NCI-H187 treated with DMSO at 0.1 percent for 48 hours (cell line): ENCODE measurements at places on chromosomes 3 and 15.

DNA sequence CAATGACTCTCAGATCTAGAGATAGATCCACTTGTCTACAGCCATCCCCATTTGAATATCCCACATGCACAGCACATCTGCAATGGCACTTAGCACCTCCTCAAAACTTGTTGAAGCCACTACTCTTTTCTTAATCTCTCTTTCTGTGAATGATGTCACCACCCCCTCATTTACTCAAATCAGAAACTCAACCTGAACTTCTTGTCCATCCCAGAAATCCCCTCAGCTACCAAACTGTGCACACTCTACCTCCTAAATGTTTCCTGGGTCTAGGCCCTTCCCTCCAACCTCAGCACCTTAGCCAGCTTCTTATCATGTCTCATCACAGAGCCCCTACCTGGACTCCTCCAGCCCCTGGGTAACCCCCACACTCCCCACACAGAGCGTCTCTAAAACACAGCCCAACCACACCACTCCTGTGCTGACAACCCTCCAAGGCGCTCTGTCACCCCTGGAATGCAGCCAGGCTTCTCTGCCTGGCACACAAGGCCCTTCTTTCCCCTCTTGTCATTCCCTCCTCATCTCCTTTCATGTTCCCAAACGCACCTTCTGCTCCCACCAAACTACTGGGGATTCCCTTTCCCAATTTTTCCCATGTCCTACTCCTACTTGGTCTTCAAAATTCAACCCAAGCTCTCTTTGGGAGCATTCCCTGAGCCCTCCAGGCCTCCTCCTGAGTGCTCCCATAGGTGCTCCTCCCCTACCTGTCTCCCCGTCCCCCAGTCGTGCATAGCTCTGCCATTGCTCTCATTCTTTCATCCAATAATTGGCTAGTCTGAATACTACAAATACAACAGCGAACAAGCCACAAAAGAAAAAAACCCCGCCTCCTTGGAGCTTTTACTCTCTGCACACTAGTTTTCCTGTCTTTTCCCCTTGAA is 39.8 kb upstream of the ZBTB38 start:
- DNase-seq: no peak

DNA sequence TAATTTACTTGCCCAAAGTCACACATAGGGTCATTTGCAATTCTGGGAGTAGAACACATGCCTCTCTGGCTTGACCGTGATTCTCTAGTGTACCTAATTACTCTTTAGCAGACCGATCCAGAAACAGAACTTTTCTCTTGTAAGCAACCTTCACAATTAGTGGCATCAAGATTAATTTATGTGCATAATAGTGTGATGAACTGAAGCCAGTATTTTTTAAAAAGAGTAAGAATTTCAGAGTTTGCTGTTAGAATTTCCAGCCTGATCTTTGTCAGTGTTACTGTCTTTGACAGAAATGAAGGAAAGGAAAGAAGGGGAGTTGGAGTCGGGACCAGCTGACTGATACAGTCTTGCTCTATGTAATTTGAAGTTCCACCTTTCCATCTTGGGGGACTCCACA is 137.1 kb downstream of the SPATA16 start:
- no peak for DNase-seq

GRCh38 chr3:105537371-105538080 is 170.8 kb downstream of the ALCAM start:
- no peak for DNase-seq

DNA sequence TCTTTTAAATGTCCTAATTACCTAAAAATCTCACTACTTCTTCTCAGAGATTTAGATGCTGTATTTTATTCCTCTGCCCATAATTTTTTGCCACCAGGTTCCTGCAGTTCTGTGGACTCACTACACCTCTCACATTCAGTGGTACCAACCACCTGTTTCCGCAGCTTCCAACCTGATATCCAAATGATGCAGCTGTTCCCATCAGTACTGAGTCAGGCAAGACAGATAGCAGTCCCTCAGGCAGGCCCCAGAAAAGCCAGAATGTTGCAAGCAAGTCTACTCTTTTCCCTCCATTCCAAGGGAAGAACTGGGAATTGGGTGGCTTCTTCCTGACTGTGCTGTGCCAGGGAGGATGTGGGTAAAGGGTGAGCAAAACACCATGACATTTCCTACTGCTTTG is 39.0 kb downstream of the MNS1 start:
- DNase-seq: no peak

GRCh38 chr15:57591822-57592367 is at the start of gene MYZAP:
Gene MYZAP, plus strand, starts transcription at chr15:57591904. Its CDS starts 131 bp downstream, at chr15:57592035.
- no peak for DNase-seq

DNA sequence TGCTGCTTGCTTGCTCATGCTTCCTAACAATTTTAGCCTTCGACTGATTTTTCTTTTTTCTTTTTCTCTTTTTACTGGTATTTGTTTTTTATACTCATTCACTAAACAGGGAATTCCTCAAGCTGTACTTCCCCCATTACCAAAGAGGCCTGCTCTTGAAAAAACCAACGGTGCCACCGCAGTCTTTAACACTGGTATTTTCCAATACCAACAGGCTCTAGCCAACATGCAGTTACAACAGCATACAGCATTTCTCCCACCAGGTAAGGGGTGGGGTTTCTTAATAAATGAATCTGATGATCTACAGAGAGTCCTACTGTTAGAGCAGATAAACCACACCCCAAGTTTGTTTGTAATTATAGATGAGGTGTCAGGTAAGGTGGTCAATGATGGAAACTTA is 178.8 kb downstream of the MBNL1 start:
- no peak for DNase-seq

DNA sequence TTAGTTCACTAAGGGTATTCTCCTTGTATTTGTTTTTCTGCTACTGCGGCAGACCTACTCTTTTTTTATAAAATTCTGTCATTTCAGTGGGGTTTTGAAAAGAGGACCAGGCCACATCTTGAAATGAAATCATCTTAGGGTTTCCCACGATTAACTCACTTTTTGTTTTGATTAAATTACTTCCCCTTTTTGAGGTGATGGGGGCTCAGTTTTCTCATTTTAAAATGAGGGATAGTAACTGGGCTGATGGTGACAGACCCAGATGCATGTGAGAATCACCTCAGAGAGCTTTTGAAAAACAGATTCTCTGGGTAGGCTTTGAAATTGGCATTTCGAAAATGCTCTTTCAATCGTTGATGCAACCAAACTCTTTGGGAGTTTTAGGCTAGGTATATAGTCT is 24.2 kb downstream of the UBE2Q2 start:
- DNase-seq: no peak

DNA sequence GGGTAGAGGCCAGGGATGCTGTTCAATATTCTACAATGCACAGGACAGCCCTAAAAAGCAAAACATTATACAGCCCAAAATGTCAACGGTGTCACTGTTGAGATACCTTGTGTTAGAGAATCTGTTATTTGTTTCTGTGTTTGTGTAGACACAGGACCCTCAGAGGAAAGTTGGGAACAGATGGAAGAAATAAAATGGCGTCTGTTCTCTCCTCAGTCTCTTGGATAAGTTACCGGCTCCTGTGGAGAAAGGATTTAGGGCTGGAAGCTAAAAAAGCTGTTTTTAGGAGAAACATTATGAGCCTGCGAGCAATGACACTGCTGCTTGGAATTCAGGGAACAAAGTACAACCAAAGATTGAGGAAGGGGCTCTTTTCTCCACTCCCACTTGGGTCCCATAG is 688.6 kb upstream of the ZNF385D start:
- DNase-seq: no peak

DNA sequence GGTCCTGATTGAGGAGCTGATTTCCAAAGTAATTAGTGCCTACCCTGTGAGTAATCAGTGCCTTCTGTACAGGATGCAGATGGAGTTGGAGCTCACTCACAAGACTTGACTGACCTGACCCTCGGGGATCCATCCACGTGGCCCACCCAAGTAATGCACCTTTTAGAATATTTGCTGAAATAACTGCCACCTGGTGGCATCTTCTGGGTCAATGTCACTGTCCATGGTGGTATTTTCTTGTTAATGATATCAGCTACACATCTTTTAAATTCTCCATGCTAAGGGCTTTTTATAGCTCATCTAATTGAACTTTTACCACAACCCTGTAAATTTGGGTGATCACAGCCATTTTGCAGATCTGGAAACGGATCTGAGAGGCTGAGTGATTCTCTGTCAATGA is 74.3 kb upstream of the ANKRD34C start:
- DNase-seq: no peak

DNA sequence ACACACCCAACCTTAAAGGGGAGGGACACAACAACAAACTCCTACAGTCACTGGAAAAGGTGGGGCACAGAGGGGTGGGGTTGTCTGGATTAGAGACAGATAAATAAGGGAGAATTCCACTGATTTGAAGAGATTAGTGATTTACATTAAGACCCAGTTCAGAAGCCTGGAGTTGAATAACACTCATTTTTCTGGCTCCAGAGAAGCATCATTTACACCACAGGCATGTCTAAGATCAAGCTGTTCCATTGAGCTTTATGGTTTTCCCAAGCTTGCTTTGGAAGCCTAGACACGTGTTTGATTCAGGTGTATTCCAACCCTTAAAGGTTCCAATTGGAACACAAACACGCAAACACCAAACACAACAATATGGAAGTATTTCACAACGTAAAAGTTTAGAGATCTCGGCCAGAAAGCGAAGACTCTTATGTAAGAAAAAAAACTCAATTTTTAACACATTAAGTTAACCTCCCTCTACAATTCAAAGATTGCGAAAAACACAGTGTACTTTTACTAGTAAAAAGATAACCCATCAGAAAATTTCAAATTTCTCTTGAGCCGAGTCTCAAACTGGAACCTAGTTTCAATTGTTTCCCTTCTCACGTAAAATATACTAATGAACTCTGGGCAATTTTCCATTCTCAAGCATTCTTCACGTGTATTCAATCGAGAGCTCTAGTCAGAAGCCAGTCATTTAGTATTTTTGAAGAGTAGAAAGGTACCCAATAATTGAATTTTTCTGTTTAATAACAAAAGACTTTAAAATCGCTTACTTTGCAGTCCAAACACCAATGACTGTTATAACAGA is 2.1 kb downstream of the TRA2B start:
- DNase-seq: no peak

GRCh38 chr3:152315623-152316022 is 46.9 kb downstream of the MBNL1 start:
- DNase-seq: no peak

DNA sequence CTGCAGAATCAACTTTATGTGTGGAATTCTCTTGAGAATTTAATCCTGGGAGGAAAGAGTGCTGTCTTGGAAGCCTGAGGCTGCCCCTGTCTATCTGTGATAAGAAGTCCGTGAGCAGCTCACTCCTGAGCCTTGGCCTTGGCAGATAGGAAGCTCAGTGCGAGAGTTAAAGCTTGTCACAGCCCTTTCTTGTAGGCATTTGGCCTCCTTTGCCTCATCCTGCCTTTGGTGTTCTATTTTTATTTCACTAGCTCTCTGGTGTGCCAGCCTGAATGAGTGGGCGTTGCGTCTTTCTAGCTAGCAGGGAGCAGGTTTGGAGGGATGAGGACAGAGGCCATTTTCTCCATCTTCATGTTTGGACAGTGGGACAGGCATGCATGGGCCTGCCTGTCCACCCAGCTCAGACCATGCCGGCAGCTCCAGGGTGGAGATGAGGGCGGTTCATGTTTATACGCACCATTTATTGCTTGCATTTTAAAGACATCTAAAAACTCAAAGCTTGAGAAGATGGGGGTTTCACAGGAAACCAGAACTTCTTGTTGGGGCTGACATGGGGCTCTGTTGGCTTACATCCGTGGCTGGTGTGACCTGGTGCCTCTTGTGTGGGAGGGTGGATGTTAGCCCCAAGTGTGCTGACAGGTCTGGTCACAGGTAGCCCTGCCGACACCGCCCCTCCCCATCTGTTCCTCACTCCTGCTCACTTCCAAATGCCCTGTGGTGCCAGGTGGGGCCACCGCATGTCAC is 29.8 kb downstream of the IRAK2 start:
- DNase-seq: no peak

DNA sequence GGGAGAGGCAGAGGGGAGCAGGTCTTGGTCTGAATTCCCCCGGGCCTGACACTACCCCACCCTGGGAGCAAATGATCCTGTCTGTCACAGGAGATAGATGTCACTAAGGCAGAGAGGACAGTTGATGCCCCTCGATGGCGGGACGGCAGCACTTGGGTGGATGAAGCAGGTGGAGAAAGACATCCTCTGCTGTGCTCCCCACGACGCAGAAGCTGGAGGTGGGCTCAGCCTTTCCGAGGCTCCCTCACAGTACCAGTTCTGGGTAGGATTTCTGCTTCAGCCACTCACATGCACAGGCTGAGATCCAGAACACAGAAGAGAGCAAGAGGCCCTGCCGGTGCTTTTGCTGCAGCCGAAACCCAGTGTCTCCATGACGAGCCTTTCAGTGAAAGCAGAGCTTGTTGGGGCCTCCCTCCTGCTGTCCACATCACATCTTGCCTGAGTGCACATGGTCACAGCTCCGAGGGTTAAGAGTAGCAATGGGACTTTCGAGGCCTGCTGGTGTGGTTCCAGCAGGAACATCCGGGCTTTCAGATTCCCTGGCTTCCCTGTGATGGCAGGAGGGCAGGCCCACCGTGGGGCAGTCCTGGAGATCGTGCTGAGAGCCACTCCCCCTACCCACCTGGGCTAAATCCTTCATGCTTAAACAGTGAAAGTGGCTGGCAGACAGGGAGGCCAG is 107.3 kb upstream of the PRR20G start:
- no peak for DNase-seq

GRCh38 chr3:105965384-105965783 is 96.6 kb upstream of the CBLB start:
- no peak for DNase-seq

GRCh38 chr3:187726564-187726963 is 18.7 kb downstream of the BCL6 start:
- DNase-seq: no peak

DNA sequence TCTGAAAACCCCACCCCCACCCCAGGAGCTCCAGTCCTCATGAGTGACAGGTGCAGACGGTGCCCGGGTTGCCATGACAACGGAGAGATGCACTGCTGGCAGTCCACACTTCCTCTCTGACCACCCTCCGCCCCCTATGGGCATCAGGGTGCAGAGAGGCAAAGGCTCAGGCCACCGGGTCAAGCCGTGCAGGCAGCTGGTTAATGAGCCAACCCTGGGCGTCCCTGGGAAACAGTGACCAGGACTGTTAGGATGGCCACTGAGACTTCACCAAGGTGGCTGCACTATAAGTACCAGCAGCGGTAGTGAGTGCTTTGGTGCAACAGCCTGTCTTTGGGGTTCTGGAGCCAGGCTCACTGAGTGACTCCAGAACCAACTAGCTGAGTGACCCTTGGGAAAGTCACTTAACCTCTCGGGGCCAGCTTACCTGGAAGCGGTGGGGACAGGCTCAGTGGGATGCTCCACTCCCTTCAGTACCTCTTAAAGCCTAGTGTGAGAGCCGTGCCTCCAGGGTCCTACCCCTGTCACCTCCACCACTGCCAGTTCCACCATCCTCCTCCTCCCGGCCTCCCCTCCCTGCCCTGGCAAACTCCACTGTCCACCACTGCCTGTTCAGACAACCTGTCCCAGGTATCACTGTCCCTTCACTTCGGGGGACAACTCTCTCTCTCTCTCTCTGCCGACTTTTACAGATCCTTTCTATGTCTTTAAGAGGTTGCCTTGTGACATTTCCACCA is 121.0 kb upstream of the PRR20G start:
- no peak for DNase-seq

GRCh38 chr15:38864122-38864521 is 299.5 kb upstream of the RASGRP1 start:
- DNase-seq: no peak
